ENCODE measurements at places on chromosomes 6 and 20.
A peak's percentile ranks its signal among the peaks of the same experiment; 100 is the strongest.

DNA sequence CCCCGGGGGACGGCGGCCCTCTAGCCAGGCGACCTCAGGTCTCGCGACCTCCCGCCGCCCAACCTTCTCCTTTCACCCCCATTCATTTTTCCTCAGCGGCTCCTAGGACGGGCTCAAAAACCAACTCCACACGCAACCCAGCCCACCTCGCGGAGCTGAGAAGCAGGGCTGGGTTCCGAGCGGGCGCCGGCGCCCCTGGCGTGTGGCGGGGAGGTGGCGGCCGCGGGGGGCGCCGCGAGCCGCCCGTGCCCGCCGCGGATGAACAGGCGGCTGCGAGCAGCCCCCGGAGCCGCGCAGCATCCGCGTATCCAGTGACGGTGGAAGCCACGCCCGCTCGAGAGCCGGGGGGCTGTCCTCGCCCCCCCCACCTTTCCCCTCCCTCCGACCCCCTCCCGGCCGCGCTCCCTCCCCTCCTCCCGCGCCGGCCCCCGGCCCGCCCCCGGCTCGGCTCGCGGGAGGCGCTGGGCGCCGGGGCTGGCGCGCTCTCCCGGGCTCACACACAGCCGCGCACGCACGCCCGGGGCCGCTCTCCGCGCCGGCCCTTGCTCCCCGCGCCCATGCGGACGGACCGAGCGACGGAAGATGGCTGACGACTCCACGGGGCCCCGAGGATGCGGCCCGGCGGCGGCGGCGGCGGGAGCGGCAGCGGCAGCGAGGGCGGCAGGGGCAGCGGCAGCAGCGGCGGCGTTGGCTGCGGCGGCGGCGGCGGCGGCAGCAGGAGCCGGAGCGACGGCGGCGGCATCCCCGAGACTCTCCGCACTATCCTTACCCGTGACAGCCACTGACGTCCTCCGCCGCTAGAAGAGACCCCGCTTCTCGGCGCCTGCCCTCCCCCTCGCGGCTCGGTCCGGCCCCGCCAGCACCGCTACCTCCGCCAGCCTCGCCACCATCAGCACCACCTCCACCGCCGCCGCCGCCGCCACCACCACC, at the start of gene SOBP:
Gene SOBP (plus strand): TSS at position 482 of the 930 bp plus-strand sequence. CDS start 500 bp downstream, outside the sequence.
- peak; percentile 12 for DNase-seq

- no peak for DNase-seq
Measured at GRCh38 chr6:50714487-50715379, 1.4 kb downstream of the TFAP2D start.

GRCh38 chr6:1381481-1382330, 7.7 kb upstream of the FOXF2 start:
- DNase-seq, result peak; percentile 46

DNA sequence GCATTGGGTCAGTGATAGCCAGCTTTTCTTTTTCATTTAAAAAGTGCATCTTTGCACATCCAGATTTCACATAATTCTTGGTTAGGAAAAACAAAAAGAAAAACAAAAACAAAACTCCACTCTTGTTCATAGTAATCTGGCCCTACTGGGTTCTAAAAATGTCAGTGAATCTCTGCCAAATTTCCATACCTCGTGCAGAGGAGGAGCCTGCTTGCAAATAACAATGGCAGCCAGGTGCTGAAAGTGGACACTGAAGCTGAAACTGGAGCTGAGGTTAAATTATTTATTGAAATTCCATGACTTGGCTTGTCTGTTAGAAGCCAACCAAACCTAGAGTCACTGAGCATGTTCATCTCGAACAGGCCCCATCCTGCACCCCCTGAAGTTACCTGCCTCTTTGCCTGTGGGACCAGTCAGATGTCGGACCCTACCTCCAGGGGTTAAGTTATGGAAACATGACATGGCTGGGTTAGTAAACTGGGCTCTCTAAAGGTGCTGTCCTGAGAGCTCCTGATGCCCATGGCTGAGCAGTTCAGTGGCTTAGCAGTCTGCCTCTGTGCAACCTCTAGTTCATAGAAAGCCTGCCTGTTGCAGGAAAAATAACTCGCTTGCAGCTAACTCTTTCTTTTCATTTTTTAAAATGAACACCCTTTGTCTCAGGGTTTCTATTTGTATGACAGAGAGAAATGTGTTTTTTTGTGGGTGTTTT, 42.7 kb downstream of the CLIC5 start:
- DNase-seq, result no peak
